ENCODE measurements at places on chromosomes 6 and 20. TPM values are rescaled to one million over a fixed set of nuclear protein-coding genes. Genes with fewer than 3 reads are reported as not detected.

DNA sequence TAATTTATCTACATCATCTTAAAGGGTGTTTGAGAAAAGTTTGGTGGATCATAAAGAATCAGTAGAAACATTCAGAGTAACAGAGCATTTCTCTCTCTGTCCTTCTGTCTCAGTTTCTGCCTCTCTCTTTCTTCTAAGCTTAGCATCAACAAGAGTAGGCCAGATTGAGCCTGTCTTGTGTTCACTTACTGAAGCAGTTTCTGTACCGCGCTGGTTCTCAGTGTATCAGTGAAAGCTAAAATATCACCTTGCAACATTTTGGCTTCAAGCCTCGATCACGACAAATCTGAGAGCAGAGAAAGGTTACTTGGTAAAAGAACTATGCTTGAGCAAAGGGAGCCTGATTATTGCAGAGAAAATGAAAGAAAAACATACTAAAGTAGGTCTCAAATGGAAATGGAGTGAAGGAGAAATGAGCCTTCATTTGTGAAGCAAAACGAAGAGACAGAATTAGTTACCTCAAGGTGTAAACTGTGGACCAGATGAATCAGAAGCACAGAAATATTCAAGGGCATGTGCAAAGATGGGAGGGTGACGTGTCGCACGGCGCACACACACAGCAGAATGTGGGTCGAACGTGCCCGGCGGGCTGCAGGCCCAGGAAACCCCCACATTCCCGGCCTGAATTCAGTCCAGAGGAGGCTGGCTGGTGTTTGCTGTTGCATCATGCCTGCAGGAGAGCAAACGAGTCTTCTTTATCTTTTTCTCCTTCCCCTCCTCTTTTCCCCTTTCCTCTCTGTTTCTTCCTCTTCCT lies 509.3 kb downstream of the QKI start:
- no peak for DNase-seq

GRCh38 chr6:22829070-22829469 lies 259.7 kb downstream of the HDGFL1 start:
- no peak for DNase-seq

TP53TG5 gene
- not detected for total RNA-seq

GRCh38 chr20:3233131-3233990 lies 5.6 kb downstream of the SLC4A11 start:
- no peak for DNase-seq

GRCh38 chr6:159450815-159451465 lies 242.1 kb downstream of the SOD2 start:
- no peak for DNase-seq

- DNase-seq = no peak
Measured at GRCh38 chr6:169999367-169999766, 247.9 kb downstream of the ERMARD start.

DNA sequence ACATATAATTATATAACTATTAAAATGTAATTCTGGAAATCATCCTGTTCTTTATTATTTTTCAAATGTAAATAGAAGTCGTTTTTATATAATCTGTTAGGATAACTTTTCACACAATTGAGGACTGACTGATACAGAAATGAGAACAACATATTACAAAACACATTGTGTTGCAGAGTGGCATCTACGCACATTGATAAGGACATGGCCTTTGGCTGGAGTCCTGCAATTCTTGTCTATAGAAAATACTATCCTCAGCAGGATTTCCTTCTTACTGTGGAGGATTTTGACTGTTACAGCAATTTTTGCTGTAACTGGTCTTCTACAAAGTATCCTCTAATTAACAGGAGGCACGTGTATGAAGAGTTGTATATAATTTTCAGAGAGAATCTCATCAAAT lies 19.8 kb downstream of the SH3BGRL2 start:
- no peak for DNase-seq

DNA sequence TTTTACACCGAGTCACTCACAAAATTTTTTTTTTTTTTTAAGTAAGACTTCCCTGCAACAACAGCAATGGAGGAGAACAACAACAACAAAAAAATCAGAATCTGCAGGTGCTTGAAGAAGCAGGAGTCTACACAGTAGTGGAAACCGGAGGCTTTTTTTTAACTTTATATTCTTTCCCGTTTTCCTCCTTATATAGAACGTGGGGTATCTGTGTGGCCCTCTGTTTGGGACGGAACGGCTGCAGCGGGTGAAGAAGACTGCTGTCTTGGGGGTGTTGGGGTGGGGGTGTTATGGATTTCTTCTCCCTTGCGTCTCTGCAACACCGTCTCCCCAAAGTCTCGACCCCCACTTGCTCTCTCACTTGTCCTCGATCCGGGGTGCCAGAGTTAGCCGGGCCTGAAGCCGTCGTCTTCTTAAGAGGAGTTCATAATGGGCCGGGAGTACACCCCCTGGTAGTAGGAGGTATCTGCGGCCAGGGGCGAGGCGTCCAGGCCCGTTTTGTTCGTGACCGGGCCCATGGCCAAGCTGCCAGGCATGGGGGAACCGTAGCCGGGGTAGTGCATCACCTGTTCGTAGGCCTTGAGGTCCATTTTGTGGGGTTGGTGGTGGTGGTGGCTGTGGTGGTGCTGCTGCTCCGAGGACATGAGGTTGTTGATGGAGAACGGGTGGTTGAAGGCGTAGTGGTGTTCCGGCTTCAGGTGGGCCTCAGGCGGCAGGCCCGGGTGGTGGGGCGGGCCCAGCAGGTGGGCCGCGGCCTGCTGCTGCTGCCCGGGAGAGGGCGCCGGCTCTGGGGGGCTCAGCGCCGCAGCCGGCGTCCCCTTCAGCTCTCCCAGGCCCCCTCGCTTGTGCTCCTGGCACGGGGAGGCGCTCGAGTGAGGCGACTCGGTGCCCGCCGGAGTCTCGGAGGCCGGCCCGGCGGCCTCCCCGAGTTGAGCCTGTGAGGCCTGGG lies 2.7 kb downstream of the FOXA2 start:
- no peak for DNase-seq

MYT1 gene
- total RNA-seq = 0.20 TPM
